ENCODE measurements at places on chromosomes 11 and 22.

DNA sequence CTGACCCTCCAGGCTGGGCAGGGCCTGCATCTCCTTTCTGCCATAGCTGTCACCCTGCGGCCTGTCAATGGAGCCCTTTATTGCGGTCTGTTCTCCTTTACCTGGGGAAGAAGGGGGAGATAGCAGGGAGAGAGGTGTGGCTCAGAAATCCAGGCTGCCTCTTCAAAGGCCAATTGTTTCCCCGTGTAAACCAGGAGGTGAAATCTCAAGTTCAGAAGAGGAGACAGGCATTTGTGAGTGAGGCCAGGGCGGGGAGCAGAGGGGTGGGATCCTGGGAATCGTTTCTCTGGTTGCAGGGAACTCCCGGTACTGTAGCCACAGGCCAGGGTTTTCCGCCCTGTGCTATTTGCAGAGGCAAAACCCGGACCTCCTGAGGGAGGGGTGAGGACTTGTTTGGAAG is 9.1 kb downstream of the DCPS start:
- no peak for DNase-seq

GRCh38 chr22:46576556-46577367 is 39.3 kb upstream of the CELSR1 start:
- peak; percentile 40 for DNase-seq

- DNase-seq = no peak
Measured at GRCh38 chr11:34273099-34273498, 84.7 kb downstream of the ABTB2 start.

DNA sequence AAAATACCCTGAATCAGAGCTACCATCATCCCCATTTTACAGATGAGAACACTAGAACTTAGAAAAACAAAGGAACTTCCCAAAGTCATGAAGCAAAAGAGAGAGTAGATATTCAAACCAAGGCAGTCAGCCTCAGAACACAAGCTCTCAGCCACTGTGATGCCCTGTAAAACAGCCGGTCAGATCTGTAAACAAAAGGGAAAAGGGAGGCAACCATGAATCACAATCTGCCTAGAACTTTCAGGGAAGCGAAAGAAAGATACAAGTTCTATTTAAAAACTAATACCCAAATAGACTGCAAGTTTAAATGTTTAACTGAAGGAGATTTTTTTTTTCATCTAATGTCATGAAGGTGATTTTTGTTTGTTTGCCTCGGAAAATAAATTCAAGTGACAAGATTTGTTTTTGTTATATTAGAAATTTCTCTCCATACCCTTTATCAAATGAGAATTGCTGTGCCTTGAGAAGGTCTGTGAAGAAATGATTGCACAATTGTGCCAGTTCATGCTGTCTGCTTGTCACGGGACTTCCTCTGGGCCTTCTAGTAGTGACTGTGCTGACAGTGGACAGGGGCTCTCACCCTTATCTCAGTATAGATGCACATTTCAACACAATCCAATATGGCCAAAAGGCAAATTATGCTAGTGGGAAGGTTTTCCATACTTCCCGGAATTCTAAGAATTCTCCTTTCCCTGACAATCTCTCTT is 11.7 kb downstream of the SAA1 start:
- DNase-seq = no peak

- DNase-seq = no peak
Measured at GRCh38 chr11:26014456-26015115, 317.3 kb upstream of the ANO3 start.

DNA sequence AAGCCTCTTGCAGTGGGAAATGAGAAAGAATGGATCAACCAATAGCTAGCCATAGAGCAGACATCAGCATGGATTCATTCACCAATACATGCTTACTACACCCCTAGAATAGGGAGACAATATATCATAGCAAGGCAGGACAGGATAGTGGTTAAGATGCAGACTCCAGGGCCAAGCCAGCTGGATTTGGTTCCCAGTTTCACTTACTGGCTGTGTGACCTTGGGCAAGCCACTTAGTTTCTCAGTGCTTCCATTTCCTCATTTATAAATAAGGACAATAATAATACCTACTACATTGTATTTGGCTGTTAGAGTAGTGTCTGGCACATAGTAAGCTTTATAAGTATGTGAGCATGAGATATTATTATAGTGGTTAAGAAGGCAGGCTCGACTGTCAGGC is 7.1 kb downstream of the DCHS1 start:
- no peak for DNase-seq

DNA sequence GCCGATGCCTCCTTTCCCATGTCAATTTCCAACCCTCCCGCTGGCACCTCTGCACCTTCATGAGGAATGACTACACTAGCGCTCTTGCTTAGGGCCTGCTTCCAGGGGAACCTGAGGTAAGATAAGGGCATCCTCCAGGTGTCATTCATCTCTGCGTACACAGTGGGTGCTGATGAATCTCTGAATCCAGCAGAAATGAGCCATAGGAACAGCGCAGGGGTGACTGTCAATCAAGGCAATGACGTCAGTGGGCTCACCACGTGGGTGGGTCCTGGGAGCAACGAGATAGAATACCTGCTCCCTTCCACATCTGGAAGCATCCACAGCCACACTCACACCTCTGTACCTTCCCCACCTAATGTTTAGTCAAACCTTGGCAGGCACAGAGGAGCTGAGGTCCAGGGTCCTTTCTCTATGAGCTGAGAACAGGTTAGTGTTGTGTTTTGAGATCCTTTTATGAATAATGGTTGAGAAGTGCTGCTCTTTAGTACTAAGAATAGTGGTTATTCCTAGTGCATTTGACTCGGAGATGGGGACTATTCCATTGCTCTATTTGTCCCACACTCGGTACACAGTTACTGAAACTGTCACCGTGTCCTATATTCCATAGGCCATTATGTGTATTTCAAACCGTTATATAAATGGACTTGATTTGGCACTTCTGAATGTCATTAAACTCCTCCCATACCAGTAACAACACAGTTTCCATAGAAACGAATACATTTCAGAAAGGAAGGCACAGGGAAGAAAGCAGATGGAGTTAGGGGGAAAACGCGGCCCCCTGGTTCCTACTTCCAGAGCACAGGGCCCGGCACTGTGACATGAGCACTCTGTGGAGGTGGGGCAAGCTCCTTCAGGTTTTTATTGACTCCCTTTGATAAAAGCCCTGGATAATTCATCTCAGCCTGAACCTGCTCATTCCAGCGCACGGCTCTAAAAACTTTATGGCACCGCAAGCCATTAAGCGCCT is 193.4 kb downstream of the ST3GAL4 start:
- no peak for DNase-seq

Data from CD4-positive, alpha-beta T cell treated with Interleukin-6 at 100 ng/mL for 8 hours (primary cell).